ENCODE measurements at places on chromosomes 16 and 17.

- DNase-seq, result no peak
These were observed at the start of gene ACAP1 for GRCh38 chr17:7336240-7337175. ACAP1 (plus strand) TSS chr17:7336529; CDS start chr17:7336735, 206 bp downstream.

DNA sequence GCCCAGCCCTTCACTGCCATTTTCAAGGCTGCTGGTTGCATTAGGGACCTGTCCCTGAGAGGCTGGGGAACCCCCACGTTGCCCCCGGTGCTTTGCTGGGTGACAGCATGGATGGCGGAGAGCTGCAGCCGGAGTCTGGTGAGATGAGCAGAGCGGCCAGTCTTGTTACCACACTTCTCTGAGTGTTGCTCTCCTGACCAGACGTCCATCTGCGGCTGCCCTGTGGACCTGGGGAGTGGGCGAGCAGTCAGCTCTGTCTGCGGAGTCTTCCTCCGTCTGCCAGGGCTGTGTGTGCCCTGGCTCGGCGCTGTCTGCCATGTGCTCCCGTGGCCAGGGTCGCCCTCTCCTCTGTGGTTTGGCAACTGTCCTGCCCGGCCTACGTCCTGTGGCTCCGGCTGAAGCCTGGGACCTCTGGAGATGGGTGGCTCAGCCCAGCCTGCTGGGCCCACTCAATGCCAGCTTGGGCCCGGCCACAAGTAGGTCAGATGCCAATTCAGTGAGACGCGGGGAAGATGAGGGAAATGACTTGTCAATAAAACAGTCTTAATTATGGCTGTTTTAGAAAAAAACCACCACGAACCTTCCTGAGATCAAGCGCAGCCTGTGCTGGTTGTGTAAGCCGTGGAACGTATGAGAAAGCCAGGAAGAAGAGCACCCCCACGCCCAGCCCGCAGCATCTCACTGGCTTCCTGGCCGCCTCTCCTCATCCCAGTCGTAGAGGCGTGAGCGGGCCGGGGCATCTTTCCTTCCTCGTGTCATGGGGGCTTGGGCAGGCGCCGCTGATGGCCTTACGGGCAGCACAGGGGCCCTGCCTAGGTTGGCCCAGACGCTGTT is 7.9 kb downstream of the KCTD5 start:
- no peak for DNase-seq

GRCh38 chr17:78610951-78611511 is 33.8 kb upstream of the DNAH17 start:
- DNase-seq, result no peak

DNA sequence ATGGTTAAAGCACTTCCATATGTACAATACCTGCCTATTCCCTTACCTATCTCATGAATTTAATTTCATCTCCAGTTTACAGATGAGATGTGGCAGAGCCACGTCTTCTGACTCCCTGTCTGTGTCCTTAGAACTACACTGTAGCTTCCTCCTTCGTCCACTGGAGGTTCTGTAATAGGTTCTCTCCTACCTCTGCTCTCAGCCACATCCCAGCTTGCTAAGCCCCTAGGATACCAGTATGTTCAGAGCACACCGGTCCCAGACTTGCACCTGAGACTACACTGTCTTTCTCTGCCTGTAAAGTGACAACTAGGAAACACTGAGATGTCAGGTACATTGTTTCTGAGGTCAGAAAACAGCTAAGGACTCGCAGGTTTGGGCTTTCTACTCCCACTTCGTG is 3.8 kb upstream of the RASL10B start:
- DNase-seq, result no peak

- no peak for DNase-seq
These were observed 378.7 kb downstream of the HS3ST4 start for GRCh38 chr16:26070302-26071100.

DNA sequence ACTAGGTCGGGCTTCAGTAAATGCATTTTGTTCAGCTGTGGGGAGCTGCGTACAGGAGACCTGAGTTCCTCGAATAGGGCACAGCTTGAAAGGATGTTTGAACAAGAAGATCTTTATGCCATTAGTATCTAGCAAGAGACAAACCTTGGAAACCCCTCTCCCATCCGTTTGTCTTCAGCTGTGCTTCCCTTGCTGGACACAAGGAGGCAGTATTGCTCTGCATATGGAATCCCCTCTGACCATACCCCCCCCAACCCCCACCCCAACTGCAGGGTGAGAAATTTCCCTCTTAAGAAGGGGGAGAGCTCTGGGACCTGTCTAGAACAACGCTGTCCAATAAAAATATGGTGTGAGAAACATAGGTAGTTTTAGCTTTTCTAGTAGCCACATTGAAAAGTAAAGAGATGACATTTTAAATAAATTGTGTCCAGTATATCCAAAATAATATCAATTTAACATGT is 1.6 kb downstream of the MRM1 start:
- peak; percentile 33 for DNase-seq

DNA sequence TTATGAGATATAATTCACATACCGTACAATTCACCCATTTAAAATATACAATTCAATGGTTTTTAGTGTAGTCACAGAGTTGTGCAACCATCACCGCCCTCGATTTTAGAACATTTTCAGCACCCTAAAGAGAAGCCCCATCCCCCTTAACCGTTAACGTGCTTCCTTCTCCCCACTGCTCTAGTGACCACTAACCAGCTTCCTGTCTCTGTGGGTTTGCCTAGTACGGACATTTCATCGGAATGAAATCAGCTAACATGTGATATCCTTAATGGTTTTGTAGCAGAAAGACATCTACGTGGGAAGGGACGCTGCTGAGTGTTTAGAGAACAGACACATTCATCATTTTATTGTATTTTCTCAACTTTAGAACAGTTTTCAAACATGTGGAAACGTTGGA is 80.8 kb upstream of the HSBP1 start:
- no peak for DNase-seq

GRCh38 chr16:55622272-55622671 is 33.5 kb upstream of the SLC6A2 start:
- DNase-seq, result no peak

DNA sequence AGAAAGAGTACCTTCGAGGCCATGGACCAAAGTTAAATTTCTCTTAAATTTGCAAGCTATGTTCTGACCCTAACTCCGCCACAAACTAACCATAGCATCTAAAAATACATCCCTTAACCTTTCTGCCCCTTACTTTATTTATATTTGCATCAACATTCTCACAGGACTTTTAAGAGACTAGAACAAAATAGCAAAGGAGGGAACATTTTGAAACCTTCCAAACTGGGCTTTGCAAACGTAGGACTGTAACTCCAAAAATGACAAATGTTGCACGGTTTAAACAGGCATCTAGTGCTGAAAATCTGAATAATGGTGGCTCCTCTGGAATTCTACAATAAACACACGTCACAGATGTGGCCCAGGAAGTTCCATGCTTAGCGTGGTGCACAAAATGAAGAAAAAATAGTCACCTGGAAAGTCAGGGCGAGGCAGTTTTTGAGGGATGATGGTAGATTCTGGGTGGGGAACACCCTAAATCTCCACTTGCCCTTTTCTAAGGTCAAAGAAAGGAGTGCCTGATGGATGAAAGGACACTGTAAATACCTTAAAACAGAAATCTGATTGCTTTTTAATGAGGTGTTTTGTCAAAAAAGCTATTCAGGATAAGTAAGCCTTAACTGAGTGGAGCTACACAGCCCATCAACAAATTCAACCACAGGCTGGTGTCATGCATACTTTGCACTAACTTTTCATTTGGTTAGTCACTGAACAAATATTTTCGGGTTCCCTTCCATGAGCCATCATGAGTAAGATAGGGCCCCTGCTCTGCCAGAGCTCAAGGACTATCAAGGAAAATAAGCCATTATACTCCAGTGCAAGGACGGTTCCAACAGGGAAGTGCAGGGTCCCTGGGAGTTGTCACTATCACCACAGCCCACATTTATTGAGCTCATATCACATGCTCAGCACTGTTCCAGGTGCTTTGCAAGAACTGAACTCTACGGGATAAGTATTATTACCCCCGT is 21.2 kb downstream of the ARHGAP17 start:
- DNase-seq, result no peak

GRCh38 chr17:48601539-48602425 is 3.0 kb downstream of the HOXB6 start:
- DNase-seq, result no peak

- DNase-seq, result no peak
These were observed 61.8 kb upstream of the MED9 start for GRCh38 chr17:17415006-17415405.

- DNase-seq, result no peak
These were observed 89.1 kb downstream of the NLK start for GRCh38 chr17:28131599-28131998.

- no peak for DNase-seq
These were observed 271.5 kb downstream of the SOX9 start for GRCh38 chr17:72392056-72393010.

DNA sequence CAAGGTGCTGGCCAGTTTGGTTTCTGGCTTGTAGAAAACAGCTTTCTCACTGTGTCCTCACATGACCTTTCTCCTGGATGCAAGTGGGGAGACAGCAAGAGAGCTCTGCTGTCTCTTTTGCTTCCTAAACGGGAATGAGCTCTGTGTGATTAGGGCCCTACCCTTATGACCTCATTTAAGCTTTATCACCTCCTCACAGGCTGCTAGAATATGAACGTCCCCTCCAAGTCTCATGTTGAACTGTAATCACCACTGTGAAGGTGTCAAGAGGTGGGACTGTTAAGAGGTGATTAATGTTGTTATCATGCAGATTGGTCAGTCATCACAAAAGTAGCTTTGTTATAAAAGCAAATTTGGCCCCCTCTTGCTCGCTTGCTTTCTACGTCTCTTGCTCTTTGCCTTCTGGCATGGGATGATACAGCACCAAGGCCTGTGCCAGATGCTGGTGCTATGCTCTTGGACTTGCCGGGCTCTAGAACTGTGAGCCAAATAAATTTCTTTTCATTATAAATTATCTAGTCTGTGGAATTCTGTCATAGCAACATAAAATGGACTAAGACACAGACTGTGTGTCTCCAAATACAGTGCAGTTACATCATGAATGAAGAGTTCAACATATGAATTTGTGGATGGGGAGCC is 14.8 kb upstream of the POLR3E start:
- no peak for DNase-seq

- DNase-seq, result no peak
These were observed 205.1 kb upstream of the MAF start for GRCh38 chr16:79805621-79806020.

DNA sequence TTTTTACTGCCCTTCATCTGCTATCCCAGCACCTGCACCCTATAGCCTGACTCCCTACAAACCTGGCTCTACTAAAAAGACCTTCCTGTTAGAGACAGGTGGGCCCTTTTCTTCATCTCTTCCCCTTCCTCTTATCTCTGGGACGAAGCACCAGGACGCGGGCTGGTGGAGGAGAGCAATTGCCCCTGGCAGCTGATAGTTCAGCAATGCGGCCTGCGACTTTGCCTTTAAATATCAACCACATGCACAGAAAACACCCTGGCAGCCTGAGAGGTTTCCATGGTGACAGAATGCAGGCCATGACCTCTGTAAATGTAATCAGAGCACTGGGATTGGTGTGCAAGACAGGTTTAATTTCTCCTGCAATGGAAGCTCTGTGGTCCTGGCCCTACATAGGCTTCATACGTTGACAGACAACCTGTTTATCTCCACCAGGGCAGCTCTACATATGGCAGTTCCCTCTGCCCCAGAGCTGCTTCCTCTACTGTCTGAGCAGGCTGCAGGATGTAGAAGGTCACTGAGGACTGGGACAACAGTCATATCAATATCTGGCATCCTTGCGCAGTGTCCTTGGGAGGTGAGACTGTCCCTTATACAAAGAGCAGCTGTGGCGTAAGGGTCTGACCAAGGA is 10.0 kb upstream of the SKAP1 start:
- no peak for DNase-seq

DNA sequence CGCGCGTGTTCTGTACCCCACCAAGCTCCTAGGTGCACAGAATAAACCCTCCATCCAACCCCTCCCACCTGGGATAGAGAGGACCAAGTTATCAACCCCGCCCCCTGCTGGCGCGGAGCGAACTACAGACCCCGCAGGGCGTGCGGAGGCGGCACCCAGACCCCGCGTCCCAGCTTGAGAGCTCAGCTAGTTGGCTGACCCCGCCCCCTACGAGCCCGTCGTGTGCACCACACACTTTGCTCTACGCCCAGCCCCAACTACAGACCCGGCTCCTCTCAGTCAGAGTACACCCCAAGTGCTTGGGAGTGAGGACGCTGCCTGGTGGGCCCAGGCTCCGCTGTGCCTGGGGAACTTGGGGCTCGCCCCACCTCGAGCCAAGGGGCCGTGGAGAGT is 1.5 kb downstream of the GRIN2A start:
- no peak for DNase-seq

GRCh38 chr17:19943599-19943998 is 34.0 kb downstream of the AKAP10 start:
- no peak for DNase-seq

- DNase-seq, result no peak
These were observed 23.7 kb downstream of the HSBP1 start for GRCh38 chr16:83831456-83831987.

DNA sequence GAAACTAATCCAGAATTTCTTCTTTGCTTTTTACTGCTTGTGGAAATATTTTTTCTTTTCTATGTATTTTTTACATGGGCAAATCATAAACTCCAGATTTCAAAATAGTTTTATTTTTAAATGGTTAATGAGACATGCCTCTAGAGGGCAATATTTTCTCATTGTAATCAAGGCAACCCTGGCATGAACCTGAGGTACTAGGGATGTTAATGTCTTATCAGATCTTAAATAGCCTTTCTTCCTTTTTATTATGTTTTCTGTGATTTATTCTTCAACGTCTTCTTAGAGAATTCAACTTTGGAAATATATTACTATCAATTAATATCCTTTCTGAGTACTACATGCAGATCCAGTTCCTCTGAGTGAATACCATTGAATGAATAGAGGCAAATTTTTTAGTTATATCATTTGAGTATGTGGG is 324.7 kb downstream of the BCAS3 start:
- no peak for DNase-seq

DNA sequence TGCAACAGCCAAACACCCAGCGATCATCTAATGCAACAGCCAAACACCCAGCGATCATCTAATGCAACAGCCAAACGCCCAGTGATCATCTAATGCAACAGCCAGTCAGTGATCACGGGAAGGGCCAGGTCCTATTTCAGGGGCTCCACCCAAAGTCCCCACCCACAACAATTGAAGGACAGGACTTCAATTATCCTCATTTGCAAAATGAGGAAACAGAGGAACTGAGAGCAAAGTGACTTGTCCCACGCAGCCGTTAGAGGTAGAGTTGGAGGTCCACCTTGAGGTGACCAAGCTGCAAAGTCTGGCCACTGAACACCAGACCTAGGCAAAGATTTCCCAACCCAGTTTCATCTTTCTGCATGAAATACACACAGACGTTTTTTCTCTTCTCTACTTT is 3.7 kb downstream of the ZG16B start:
- no peak for DNase-seq

GRCh38 chr17:38861399-38861843 is 7.9 kb upstream of the RPL23 start:
- DNase-seq, result no peak

Measured in hypothalamus (tissue), 51 donors.